Stimulated activated CD8-positive, alpha-beta memory T cell treated with anti-CD3 and anti-CD28 coated beads, Interleukin-12 subunit alpha, Interleukin-12 subunit beta, amount 100 ng/mL, for 1 hour (primary cell): ENCODE measurements at places on chromosomes 3 and 15.

- no peak for DNase-seq
Measured at GRCh38 chr3:126452213-126452612, 23.5 kb downstream of the ZXDC start.

DNA sequence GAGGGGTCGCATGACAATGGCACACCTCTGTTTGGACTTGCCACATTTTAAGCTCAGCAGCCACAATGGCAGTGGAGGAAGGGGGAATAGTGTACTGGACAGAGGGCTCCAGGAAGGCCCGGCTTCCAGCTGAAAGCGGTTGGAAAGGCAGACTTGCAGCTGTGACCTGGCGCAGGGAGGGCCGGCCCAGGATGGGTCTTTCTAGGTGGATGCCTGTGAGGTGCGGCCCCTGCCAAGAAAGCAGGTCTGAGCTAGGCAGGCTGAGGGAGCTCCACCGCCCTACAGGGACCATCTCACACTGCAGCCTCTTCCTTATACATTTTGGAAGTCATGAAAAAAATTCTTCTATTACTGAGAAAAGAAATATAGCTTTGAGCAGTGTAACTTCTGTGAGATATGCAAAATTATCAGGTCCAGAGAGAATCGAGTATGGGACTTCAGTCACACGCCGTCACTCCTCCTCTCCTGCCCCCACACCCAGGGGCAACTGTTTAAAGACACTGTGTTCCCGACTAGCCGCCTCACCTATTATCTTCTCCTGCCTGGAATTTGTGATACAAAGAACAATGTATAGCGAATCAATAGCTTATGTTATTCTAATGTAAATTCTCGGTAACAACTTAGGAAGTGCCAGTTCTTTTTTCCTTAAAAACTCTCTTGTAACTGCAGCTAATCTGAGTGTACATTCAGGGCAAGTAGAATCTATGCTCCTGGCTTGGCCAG, 331.0 kb downstream of the OCA2 start:
- DNase-seq = no peak

DNA sequence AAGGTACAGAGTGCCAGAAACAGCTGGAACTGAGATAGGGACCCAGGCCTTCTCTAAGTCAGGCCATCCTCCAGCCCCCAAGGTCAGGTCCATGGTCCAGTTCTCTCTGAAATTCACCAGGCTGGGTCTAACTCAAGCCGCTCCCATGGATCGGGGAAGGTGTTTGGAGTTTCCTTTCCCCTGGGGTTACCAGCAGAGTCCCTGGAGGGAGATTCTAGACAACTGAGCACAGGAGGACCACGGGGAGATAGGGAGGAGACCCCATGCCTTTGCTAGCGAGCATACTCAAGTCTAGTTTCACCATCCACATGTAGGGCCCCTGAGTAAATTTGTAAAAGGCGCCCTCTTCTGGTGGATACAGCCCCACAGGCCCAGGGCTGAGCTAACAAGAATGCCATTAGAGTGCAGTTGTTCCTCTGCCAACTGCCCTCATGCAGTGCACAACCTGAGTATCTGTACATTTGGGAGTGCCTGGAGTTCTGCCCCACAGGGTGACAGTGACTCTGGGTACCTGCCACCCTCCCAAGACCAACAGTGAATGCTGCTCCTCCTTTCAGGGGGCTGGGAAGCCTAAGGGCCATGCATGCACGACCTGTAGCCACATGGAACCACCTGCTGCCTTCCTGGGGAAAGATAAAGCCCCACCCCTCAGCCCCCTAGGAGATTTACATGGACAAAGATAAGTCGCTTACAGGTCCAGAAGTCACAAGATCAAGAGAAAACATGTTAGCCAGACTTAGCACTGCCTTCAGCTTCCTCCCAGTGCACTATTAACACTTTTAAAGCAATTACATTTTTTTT, 89.0 kb downstream of the IQSEC1 start:
- peak; percentile 25 for DNase-seq

DNA sequence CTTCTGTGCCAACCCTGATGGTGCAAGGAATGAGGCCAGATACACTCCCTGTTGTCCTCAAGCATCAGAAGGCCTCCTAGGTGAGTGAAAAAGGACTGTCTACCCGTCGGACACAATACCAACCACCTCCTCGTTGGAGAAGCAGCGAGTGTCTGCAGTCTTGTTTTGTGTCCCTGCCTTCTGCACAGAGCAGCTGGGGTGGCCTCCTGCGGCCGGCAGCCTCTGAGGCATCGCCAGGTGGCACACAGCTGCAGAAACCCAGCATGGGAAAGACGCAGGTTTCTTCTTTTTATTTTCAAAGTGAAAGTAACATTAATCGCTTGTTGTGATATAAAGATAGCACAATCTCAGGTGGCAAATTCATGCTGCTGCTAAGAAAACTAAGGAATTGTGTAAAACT, 509.9 kb downstream of the OCA2 start:
- no peak for DNase-seq

DNA sequence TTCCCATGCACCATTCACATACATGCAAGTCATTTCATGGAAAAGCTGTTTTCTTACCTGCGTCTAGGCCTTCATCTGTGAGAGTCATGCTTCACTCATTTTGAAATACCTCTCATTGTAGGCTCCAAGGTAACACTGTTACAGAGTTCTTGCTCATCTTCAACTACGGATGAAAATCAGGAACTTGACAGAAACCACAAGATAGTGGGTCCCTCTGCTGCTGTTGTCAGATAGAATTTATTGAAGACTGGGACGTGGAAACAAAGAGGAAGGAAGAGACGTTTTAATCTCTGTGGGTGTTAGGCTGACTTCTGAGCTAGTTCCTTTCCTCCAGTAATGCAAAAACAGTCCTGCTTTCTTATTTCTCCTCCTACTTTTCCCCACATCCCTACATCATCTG, at the start of gene P2RY14:
P2RY14 (minus strand) TSS at position 313 of the 400 bp plus-strand sequence. CDS start 64,226 bp downstream, outside the sequence.
- no peak for DNase-seq

GRCh38 chr15:44811337-44811736, 75.0 kb downstream of the TRIM69 start:
- no peak for DNase-seq

DNA sequence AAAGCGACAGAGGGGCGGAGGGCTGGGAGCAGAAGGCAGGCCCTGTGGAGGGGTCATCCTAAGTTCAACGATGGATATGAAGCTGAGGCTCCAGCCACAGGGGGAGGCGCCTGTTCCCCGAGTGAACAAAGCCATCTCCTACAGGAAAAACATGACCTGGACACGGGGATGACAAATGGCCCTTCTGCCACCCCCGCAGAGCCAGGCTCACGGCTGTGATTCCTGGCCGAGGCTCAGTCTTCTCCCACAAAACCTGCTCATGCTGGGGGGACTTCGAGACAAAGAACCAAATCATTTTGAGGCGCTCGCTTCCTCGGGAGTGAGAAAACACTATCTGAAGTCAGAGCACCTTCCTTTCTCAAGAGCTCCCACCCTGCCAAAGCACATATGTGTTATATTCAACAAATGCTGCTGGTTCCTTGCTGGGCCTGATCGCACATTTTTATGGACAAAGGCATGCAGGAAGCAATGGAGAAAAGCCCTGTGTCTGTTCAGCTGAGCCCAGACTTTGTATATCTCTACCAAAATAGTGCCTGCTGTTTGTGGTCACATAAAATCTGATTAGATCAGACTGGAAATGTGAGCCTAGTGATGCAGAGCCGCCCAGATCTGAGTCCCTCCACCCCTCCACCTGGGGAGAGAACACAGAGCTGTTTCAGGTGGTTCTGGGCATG, 5.6 kb downstream of the RBP1 start:
- no peak for DNase-seq

- no peak for DNase-seq
Measured at GRCh38 chr3:172125963-172126457, 86.6 kb downstream of the FNDC3B start.

DNA sequence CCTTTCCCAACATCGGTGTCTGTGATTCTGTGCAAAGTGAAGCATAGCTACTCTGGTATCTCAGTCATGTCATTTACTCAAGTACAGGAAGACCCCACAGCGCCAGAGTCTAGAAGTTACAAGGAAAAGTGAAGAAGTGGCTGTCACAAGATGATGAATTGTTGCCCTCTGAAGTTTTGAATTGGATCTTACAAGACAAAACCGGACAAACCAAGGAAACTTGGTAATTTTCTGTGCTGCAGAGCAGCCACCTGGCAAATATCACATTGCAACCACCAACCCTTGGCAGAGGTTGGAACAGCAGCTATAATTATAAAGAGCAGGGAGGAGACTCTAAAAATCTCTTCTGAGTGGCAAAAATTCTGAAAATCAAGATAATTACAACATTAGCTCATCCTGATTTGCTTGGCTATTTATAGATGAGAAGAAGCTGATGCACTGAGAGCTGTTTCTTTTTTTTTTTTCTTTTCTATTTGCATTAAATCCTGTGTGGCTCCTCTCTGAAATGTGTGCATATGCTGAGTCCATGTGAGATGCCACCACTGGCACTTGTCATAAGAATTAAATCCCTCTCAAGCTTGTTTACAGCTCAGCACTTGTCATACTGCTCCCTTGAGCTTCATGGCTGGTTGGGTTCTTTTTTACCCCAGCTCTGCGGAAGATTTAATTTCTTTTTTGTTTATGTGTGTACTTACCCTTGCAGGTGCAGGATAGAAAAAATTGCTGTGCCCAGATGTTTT, 68.0 kb upstream of the MNS1 start:
- no peak for DNase-seq

GRCh38 chr3:127639173-127640041, 10.4 kb downstream of the PODXL2 start:
- no peak for DNase-seq

DNA sequence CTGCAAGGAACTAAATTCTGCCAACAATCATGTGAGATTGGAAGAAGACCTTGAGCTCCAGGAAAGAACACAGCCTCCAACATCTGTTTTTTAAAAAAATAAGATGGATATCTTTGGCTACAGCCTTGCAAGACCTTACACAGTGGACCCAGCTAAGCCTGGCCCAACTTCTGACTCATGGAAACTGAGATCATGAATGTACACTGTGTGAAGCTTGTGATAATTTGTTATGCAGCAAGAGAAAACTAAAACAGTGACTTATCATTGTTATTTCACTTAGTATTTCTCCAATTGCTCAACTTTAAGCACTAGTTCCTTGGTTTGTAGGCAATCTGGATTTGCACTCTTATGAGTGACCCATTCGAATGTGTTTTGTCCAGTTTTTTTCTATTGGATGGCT, 29.3 kb downstream of the SHQ1 start:
- DNase-seq = no peak

DNA sequence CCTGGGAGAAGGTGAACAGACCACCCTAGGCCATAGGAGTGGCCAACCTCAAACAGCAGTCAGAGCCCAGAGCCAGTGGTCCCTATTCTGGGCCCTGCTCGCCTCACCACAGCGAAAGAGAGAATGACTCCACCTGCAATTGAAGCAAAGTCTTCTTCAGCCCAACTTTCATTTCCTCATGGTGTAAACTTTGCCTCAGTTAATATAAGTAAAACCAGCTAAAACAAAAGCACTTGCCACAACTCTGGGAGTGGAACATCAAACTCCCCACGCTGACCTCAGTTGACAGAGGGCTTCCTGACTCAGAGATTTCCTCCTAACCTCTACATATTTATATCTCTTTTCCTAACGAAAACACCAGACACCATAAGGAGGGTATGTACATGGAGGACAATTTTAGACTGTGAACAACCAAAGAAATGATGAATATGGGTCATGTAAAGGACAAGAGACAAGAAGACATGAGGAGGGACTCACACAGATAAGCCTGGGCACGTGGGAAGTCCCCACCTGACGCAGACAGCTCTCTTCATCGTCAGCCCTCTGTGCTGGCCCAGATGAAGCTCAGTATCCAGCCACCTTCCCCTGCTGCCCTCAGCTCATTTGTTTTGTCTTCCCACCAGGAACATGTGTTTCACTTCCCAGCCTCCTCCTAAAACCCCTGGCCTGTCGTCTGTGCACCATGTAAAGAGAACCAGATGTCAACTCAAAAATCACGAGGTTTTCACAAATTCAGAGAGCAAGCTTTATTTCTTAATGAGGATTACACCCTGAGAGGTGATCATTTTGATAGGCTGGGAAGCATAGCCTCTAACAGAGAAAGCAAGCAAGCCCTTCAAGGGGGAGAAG, 140.9 kb downstream of the KCNMB2 start:
- DNase-seq = no peak

GRCh38 chr3:112744825-112745566, 101.7 kb downstream of the CD200R1L start:
- DNase-seq = no peak

DNA sequence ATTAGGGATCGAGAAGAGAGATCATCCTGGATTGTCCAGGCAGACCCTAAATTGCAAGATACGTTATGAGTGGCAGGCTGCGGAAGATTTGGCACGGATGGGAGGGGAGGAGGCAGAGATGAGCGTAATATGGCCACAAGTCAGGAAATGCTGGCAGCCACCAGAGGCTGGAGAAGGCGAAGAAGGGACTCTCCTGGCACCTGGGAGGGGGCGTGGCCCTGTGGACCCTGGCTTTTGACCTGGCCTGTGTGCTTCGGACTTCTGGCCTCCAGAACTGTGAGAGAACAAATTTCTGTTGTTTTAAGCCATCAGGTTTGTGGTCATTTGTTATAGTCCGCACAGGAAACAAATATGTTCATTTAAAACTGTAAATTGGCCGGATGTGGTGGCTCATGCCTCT, 31.9 kb upstream of the IGF1R start:
- no peak for DNase-seq

DNA sequence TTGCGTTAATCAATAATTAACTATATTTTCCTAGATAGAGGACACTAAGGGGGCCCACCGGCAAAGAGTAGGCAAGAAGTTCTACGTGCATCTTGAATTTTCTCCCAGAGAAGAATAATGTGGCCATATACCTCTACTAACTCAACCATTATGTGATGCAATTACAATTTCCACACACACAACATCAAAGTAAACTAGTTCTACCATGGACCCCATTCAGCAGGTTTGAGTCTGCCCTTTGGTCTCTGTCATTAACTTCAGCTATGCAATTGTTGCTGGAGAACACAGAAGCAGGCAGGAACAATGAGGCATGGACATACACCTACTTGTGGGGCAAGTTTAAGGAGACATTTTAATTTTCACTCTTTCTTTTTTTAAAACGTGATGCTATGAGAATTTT, 705.9 kb downstream of the PDCD6IP start:
- DNase-seq = no peak
